ENCODE measurements at places on chromosomes 2 and 18.

GRCh38 chr2:24672589-24672988 is 120.6 kb downstream of the PTRHD1 start:
- DNase-seq: no peak

DNA sequence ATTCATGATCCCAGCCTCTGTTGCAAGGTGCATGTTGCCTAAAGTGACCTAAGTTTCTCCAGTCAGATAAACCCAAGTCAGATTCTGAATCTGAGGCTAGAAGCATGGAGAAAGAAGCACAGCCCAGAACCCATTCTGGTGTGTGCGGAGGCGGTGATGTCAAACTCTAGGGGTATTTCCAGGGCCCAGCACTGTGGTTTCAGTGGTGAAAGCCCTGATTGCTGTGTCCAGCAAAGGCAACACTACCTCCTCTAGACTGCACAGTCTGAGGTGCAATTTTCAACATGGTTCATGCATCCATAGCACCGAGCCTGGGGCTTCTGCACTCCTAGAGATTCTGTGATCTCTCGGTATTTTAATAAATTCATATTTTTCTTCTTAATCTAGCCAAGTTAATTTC is 264.8 kb upstream of the KLHL29 start:
- no peak for DNase-seq

DNA sequence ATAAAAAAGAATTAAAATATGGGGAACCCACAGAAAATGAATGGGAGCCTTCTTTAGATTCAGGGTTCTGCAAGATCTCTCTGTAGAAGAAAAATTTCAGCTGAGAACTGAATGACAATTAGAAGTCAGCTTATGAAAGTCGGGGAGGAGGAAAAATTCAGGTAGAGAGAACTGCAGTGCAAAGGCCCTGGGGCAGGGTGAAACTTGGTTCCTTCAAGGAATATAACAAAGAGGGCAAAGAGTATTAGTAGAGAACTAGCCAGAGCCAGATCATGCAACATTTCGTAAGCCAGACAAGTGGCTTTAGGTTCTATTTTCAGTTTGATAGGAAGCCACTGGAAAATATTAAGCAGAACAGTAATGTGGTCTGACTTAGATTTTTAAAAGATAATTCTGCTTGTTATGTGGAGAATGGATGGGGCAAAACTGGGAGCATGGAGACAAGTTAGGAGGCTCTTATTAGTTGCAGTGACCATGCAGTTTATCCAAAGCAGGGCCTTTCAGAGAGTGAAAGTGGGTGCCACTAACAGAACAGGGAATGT is 27.9 kb downstream of the RAB27B start:
- DNase-seq: no peak

DNA sequence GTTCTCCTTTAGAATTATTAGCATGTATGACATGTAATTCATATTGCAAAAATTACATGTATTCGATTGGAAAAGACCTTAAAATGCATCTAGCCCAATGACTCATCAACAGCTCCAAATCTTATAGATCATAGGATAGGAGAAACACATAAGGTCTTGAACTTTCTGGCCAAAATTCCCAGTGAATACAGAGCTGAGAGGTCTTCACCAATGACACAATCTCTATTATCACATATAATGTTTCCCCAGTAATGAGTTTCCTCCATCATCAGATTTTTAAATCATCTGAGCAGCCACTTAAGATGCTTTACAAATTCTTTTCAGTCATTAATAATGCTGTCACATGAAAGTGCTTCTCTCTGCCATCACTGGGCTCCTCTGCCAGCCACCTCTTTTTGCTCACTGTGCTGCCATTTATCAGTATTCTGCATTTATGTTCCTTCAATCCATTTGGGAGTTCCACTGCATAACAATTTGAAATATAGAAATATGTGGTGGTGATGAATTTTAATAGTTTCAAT is 804.9 kb downstream of the SUCLG1 start:
- no peak for DNase-seq

GRCh38 chr18:76347341-76347740 is 147.7 kb downstream of the ZNF516 start:
- DNase-seq: no peak

DNA sequence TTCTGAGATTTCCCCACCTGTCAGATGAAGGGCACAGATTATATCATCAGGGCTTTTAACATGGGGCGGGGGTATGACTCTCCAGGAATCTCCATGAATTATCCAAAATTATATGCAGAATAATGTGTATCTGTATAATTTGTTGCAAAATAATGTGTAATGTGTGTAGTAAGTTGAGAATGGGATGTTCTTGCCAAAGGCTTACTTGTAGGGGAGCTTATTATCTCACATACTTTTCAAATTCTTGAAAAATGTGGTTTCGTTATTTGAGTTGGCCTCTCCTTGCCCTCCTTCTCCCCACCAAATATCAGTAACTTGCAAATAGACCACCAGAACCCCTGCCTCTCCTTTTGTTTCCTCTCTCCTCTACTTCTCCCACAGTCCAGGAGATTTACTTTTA is 35.6 kb downstream of the UBR3 start:
- DNase-seq: no peak

GRCh38 chr18:27956001-27956640 is 220.8 kb downstream of the CDH2 start:
- DNase-seq: no peak

GRCh38 chr2:167908786-167909185 is 338.6 kb downstream of the STK39 start:
- DNase-seq: no peak

- DNase-seq: no peak
Measured at GRCh38 chr2:217366966-217367365, 507.1 kb upstream of the TNP1 start.

- no peak for DNase-seq
Measured at GRCh38 chr2:46801731-46802664, 113.6 kb downstream of the MCFD2 start.

GRCh38 chr18:67590571-67591141 is 74.1 kb upstream of the DSEL start:
- DNase-seq: no peak

GRCh38 chr2:241302759-241303651 is 12.5 kb downstream of the HDLBP start:
- DNase-seq: no peak

DNA sequence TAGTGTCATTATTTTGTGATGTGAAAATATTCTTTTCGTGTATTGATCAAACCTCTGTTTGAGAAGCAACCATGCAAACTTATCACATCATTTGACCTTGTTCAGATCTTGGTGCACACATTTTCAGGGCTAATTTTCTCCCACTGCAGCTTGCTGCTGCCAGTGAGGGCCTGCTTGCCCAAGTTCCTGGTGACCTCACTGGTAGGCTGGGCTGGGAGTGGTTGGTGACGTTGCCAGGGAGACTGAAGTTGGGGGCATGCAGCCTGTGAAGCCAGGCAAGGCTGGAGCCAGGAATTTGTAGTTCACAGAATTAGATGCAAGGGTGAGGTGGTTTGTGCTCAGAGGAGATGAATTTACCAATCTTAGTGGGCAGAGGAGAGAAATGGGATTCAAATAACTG is 38.5 kb downstream of the PARD3B start:
- DNase-seq: no peak

DNA sequence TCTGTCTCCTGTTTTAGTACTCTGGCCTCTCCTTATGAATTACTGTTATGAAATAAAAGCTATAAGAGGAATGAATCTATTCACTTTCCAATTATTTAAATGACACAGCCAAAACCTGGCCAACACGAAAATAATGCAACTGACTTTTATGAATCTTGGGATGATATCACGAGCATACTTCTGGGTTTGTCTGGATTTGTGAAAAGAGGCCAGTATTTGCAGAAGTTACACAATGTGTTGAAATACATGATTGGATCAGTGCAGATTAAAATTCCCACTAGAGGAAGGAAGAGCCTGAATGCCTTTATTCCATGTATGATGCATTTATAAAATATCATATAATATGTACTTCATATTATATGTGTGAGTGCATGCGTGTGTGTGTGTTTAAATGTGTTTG is 418.2 kb downstream of the GRB14 start:
- no peak for DNase-seq

GRCh38 chr2:55136138-55136541 is 85.9 kb upstream of the RTN4 start:
- DNase-seq: no peak

DNA sequence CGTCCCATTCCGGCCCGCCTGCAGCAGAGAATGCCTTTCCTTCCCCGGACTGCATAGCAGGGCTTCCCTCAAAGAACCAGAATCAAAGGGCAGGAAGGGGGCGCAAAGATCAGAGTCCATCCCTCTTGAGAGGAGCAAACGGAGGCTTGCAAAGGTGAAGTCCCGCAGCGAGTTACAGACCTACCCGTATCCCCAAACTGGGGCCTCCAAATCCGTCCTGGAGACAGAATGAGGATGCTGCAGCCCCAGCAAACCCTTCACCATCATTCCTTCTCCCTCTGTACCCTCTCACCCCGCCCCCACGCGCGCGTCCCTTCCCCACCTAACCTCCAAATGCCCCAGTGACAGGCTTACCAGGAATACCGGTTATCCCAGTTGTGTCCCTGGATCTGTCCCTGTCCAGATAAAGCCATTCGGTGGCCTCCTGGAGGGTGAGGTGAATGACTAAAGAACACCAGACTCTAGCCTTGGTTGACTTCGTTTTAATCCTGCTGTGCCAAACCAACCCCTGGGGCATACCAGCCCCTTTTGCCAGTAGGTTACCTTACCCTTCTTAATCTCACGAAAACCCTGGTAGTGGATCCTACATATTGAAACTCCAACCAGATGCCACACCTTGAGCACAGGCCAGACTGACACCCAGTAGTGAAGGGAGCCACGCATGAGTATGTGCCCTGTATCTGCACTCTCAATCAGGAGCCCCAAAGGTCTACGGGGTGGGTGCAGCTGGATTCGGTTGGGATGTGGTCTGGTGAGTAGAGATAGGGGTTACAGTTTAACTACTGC is 961 bp upstream of the SLC40A1 start:
- DNase-seq: no peak

- DNase-seq: no peak
Measured at GRCh38 chr2:65545837-65546805, 113.7 kb upstream of the SPRED2 start.

DNA sequence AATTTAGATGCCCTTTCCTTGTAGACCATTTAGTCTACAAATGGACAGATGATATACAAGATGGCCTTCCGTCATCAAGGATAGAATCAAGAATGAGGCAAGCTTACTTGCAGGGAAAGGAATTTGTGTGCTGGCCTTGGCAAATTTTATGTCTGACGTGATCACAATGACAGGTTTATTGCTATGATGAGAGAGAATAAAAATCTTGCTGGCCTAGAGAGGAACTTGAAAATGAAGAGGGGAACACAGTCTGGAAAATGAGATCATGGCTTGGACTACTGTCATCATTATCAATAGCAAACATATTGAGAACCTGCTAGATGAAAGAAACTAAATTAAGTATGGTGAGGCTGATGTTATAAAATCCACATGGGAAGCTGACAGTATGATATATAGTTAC is 66.0 kb downstream of the CSRNP3 start:
- no peak for DNase-seq

- DNase-seq: no peak
Measured at GRCh38 chr2:216880509-216881184, 20.8 kb upstream of the TNP1 start.

- no peak for DNase-seq
Measured at GRCh38 chr2:4417771-4418170, 714.4 kb downstream of the DCDC2C start.

DNA sequence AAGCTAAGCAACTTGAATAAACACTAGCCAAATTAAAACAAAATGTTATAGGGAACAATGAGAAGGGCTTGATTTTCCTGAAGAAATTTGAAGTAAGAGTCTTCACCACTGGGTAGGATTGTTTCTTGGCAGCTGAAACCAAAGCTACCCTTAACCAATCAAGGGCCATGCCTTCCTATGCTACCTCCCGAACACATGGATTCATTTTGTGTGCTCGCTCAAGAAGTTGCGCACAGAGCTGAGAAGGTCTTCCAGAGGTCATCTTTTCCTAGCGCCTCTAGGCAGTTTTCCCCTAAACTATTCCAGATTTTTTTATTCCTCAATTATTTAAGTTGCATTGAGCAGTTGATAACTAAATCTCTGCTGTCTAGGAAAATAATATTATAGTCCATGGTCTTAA is 264.6 kb downstream of the RBM43 start:
- no peak for DNase-seq

- DNase-seq: no peak
Measured at GRCh38 chr18:11506856-11507255, 102.5 kb upstream of the SLC35G4 start.

DNA sequence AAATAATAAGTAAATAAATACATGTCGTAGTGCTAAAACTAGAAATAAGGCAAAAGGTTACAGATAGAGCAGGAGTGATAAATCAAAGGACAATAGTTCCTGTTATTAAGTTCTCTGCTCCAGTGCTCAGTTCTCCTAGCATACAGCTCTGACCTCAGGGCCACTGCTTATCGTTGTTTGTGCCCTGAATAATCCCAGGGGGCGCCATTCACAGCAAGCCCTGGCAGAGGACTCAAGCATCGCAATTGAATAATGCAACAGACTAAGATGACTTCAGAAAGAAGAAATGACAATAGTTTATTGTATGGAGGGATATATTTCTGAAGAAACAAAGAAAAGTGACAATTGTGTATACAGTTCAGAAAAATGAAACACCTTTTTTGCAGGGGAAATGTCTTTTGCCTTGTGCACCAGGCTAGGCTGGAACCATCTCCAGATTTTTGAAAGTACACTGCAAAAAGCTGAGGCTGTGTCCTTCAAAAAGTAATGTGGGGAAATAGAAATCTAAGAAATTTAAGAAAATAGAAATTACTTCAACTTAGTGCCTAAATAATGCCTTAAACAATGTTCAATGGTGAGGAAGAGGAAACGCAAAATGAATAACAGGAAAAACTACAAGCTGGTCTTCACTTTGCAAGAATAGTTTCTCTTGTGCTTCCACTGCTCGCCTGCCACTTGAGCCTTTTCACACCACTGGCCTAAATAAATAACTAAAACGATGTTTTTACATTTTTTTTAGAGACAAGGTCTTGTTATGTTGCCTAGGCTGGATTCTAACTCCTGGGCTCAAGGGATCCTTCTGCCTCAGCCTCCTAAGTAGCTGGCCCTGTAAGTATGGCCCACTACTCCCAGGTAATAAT is 19.0 kb upstream of the CCNYL1 start:
- peak; percentile 3 for DNase-seq

- DNase-seq: no peak
Measured at GRCh38 chr2:95351598-95351915, 51.0 kb upstream of the FAHD2A start.

GRCh38 chr2:43218155-43218701 is 8.2 kb downstream of the ZFP36L2 start:
- no peak for DNase-seq
